ENCODE measurements at places on chromosomes 7 and 10.

DNA sequence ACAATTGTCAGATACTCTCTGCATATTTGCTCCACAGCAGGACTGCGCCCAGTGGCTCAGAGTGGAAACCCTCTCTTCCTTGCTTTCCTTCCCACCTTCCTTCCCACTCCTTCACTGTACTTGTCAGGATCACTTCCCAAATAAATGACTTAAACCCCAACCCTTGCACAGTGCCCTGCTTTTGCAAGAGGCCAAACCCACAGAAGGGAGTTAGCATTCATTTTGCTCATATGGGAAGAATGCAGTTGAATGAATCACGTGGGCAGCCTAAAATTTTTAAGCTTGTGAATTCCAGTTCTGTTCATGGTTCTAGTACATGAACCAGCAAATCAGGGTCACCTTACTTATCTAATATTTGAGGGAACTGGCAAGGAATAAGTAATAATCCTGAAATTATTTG is 47.7 kb upstream of the SFMBT2 start:
- no peak for DNase-seq

- no peak for DNase-seq
Observed at GRCh38 chr7:157407512-157408257, 70.9 kb downstream of the DNAJB6 start.

GRCh38 chr7:11009631-11010030 is 36.0 kb downstream of the PHF14 start:
- DNase-seq, result no peak

- no peak for DNase-seq
Observed at GRCh38 chr7:144508702-144509101, 105.2 kb upstream of the NOBOX start.

GRCh38 chr10:60260321-60260720 is 129.4 kb downstream of the ANK3 start:
- no peak for DNase-seq

- no peak for DNase-seq
Observed at GRCh38 chr7:149125189-149125862, 798 bp downstream of the ZNF425 start.

GRCh38 chr7:149723082-149723767 is 50.2 kb downstream of the ZNF467 start:
- DNase-seq, result no peak

DNA sequence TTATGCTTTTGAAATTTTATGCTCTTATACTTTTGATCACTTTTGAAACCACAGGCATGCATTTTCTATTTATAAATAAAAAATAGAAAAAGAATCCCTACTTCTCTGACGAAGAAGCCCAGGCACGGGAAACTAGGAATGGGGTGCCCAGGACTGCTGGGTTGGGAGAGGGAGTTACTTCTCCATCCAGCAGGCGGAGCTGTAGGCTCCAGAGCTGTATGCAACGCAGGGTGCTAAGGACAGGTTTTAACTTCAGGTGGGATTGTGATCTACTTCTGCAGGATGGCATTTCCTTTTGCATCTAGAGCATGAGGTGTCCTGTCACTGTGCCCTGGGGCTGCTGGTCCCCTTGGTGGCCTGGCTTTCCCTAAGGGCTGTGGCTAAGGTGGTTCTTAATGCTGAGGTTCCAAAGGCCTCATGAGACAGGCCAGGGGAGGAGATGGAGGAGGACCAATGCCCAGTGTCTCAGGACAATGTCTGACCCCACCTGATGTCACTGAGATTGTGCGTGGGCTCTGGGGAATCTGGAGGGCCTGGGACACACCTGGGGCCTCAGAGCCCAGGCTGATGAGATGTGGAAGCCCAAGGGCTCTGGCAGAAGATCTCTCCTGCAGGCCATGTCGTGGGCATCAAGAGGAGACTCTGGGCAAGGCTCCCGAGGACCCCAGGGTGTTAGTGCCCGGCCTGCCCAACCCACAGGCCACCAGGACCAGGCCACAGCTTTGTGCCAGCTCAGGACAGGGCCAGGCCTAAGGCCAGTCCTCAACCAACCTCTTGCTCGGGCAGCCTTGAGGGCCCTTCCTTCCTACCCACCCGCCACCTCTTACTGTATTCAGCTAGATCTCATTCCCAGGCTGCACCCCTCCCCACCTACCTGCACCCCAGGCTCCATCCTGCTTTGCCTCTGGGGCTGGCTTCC is 507 bp downstream of the CCDC201 start:
- DNase-seq, result no peak

- DNase-seq, result no peak
Observed at GRCh38 chr7:158284617-158285382, 302.8 kb downstream of the PTPRN2 start.
